COR-L47 (cell line): ENCODE measurements at places on chromosomes 12 and 14.

GRCh38 chr14:73295198-73295796 is 58.0 kb downstream of the PAPLN start:
- peak; percentile 51 for DNase-seq

DNA sequence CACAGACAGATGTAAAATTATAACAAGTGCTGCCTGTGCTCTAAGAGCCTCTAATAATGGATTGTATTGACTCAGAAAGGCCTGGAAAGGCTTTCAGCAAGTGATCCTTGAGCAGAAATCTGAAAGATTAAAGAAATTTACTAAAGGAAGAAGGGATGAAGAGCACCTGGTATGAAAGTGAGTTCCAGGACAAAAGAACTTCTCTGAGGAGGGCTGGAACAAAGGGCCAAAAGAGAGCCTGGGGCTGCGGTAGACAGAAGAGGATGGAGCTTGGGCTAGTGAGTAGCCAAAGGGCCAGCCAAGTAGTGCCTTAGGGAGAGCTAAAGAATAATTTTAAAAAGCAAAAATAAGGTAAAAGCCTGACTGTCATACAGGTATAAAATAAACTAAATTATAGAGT is 44.0 kb downstream of the BCAT1 start:
- no peak for DNase-seq

GRCh38 chr12:954741-955140 is 5.2 kb upstream of the RAD52 start:
- no peak for DNase-seq

- DNase-seq, result no peak
Observed at GRCh38 chr14:96194657-96195431, 9.8 kb upstream of the BDKRB2 start.

- no peak for DNase-seq
Observed at GRCh38 chr12:52419656-52420055, 13.5 kb upstream of the KRT82 start.

DNA sequence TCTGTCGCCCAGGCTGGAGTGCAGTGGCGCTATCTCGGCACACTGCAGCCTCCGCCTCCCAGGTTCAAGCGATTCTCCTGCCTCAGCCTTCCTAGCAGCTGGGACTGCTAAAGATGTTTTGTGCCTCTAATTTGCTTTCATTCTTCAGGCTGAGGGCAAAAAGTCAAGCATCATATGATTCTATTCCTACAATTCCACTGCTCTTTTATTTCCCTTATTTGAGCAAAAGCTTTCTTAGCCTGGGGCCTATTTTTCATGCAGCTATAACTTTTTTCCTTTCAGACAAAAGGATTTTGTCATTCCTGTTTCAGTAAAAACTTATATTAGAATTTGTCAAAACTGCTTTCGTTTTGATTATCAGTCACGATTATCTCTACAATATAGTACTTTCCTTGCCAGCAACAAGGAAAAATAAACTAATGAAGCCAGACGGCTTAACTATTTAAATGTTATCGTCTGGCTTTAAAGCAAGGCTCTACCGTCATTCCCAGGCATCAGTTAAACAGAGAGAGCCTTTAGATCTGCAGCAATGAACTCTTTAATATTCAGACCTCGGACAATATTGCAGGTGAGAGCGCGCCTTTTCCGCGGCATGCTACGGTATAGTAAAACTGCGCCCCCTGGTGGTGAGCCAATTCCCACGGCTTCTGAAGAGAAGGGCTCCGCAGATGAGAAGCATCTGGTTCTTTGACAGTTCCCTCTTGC is 1.4 kb upstream of the SLC2A13 start:
- DNase-seq, result peak; percentile 93

GRCh38 chr12:6312529-6313325 is 2.2 kb downstream of the PLEKHG6 start:
- no peak for DNase-seq

GRCh38 chr12:19517583-19517982 is 78.3 kb downstream of the AEBP2 start:
- DNase-seq, result no peak

DNA sequence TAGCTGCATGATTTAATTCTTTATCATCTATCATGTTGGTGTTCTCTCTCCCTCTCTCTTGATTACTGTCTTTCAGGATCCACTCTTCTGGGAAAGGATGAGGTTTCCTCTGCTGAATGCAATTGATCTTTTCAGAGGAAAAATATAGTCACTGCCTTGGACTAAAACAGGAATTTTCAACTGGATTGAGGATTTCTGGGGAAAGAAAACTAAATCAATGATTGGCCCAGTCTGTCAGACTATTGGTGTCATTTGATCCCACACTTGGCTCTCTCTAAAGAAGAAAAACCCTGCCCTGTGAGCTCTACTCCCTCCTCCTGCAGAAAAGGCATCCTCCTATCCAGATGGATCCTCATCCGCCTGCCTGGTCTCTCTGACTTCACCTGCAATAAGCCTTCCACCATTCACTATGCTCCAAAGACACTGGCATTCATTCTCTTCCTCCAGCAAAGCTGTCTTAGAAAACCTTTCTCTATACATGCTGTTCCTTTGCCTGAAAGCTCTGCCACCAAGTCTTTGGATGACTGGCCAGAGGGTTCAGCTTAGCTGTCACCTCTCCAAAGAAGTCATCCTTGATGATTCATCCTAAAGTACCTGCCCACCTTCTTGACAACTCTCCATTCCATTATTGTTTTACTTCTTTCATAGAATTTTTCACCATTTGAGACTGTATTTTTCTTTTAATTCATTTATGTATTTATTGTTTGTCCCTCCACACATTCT is 127.7 kb upstream of the CAND1 start:
- no peak for DNase-seq

- DNase-seq, result no peak
Observed at GRCh38 chr12:70784042-70784668, 136.4 kb downstream of the PTPRR start.

GRCh38 chr12:102958830-102959176 is 1.3 kb downstream of the ASCL1 start:
- no peak for DNase-seq

GRCh38 chr12:12171991-12172511 is 94.8 kb downstream of the LRP6 start:
- DNase-seq, result no peak

DNA sequence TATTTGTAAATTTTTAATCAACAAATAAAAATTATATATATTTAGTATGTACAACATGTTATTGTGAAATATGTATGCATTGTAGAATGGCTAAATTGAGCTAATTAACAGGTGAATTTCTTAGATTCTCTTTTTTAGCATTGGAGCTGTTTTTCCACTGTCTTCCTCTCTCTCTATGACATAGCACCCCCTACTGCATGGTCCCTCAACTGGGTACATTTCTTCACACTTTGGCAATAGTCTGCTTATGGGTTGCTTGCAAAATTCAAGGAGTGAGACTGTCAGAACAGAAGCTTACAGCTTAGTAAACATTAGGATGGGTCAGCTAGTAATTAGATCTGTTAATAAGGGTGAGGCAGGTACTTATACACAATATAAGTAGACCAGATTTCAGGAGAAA is 658.5 kb upstream of the MGAT4C start:
- peak; percentile 22 for DNase-seq

- no peak for DNase-seq
Observed at GRCh38 chr12:73159954-73160353, 887.8 kb downstream of the TRHDE start.

DNA sequence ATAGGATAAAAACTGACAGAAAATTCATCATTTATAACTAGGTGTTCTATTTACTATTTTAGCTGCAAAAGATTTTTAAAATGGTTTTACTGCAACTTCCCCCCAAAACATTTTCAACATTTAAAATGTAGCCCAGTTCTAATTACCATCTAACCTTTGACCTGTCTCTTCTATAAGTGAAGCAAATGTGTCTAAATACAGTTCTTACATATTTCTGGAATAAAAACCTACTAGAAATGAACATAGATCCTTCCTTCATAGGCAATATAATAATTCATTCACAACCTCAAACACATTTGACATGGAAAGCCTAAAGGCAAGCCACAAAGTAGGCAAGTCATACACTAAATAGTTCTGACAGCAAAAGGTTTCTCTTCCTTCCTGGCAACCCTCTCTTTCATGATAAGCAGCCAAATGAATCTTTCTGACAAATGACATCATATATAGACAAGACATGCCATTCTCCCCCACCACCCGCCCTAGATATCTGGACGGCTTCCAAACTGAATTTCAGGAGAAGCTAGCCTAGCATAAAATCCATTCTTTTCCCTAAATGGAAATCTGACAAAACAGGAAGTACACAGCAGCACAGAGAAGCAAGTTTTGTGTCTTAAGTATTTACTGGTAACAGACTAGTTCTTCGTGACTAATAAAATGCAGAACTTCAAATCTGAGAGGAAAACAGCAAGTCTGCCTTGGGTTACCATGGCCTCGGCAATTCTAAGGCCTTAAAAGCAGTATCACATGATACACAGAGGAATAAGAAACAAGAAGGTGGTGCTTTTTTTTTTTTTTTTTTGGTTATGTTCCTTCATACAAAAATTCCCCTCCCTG is 17.2 kb upstream of the ARID4A start:
- no peak for DNase-seq

DNA sequence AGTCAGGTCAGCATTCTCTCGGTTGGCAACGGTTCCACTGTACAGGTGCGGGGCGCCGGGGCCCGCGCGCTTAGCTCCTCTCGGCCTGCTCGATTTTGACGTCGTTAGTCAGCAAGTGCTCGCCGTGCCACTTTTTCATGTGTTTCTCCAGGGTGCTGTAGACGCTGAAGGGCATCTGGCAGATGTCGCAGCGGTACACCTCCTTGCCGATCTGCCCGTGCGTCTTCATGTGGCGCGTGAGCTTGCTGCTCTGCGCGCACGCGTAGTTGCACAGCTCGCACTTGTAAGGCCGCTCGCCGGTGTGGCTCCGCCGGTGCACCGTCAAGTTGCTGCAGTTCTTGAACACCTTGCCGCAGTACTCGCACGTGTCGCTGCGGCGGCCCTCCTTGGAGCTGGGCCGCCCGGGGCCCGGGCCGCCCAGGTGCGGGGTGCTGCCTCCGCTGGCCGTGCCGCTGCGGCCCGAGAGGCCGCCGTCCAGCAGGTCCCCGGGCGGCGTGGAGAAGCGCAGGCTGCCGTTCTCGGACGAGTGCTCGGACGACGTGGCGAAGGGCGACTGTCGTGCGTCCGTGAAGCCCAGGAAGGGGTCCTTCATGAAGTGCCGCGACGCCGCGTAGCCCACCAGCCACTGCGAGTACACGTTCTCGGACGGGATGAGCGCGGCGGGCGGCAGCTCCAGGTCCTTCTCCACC is 97.8 kb downstream of the BCL11B start:
- no peak for DNase-seq

GRCh38 chr14:95529216-95529615 is 5.6 kb upstream of the GLRX5 start:
- no peak for DNase-seq

DNA sequence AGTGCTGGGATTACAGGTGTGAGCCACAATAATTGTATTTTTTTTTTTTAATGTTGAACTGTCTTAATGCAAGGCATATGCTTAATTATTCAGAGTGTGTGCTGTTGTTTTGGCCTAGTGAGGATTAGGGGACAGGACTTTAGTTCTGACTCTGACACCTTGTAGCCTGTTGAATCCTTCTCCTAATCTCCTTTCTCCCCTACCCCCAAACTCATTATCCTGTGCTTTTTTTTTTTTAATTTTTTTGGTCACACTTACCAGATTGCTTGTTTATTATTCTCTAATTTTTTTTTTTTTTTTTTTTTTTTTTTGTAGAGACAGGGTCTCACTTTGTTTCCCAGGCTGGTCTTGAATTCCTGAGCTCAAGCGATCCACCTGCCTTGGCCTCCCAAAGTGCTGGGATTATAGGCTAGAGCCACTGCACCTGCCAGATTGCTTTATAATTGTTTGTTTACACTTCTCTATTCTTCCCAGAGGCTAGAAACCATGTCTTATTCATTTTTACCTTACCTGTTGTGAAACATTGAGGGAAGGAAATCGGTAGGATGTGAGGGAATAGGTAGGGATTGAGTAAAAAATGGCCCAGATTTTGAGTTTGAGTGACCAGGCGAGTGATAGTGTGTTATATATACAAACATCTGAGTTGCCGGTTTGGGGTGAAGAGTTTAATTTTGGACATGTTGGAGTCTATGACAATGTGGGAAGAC is 32.2 kb downstream of the DIP2B start:
- DNase-seq, result no peak

DNA sequence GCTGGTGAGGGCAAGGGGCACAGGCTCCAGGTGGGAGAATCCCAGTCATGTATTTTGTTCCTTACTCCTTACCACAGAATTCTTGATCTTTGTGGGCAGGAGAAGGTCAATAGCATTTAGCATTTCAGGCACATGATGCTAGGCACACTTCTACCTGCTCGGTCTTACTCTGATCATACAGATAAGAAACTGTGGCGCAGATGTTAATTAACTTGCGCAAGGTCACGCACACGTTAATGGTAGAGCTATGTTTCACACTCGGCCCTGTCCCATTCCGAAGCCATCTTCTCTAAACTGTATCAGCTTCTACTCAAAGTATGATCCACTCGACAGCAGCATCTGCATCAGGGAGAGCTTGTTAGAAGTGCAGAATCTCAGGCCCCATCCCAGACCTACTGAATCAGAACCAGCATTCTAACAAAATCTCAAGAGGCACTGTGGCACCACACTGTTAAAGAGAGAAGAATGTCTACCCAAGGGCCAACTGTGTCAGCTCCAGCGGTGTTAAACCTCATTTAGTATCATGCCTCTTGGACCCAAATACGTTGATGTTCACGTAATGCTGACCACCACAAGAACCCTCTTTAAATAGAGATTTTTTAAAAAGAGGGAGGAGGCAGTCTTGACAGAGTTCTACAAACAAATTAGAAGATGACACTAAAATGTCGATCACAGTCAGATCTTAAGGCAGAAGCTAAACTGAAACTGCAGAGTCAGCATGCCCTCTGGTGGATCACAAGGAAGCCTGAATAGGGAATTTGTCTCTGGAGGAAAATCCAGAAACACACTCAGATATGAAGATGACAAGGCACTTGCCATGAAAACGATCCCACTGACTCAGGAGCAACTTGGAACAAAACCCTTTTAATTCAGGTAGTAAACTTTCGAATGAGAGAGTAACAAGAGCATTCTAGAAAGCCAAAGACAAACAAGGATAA is 7.3 kb downstream of the STXBP6 start:
- peak; percentile 33 for DNase-seq

GRCh38 chr12:43988838-43989560 is 153.1 kb downstream of the TMEM117 start:
- no peak for DNase-seq

GRCh38 chr12:65248656-65249633 is 29.5 kb upstream of the MSRB3 start:
- no peak for DNase-seq

DNA sequence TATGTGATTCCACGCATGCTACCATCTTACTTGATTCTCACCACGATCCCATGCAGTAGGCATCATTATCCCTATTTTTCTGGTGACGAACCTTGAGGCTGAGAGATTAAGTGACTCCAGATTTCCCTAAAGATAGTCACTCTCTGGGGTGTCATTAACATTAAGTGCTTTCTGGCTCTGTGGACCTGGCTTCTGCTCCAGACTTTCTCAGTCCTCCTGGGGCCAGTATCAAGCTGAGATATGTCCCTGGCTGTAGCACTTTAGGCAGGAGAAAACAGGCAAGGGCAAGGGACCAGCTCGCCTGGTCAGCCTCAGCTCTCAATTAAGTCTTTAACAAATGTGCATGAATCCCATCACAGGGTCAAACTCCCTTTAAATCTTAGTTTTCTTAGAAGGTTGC is 38.3 kb upstream of the PRB2 start:
- no peak for DNase-seq
